Progenitor cell of endocrine pancreas (in vitro differentiated cells): ENCODE measurements at places on chromosomes 16 and 17.

- H3K4me1 ChIP-seq: no peaks in the 10 kb centered on the region
- no peak for DNase-seq
- H3K27me3 ChIP-seq: no peaks in the 10 kb centered on the region
- H3K36me3 ChIP-seq: peaks cover 3% of the 10 kb centered on the region
- H3K27ac ChIP-seq: no peak overlapping the region
- no peak overlapping the region for H3K4me3 ChIP-seq
These were observed 13.1 kb downstream of the CTU2 start for GRCh38 chr16:88719267-88719932.

GRCh38 chr17:36768394-36768793, 167.0 kb downstream of the MRM1 start:
- H3K4me3 ChIP-seq: no peak overlapping the region
- DNase-seq: no peak
- no peaks in the 10 kb centered on the region for H3K36me3 ChIP-seq
- peaks cover 27% of the 10 kb centered on the region for H3K4me1 ChIP-seq

DNA sequence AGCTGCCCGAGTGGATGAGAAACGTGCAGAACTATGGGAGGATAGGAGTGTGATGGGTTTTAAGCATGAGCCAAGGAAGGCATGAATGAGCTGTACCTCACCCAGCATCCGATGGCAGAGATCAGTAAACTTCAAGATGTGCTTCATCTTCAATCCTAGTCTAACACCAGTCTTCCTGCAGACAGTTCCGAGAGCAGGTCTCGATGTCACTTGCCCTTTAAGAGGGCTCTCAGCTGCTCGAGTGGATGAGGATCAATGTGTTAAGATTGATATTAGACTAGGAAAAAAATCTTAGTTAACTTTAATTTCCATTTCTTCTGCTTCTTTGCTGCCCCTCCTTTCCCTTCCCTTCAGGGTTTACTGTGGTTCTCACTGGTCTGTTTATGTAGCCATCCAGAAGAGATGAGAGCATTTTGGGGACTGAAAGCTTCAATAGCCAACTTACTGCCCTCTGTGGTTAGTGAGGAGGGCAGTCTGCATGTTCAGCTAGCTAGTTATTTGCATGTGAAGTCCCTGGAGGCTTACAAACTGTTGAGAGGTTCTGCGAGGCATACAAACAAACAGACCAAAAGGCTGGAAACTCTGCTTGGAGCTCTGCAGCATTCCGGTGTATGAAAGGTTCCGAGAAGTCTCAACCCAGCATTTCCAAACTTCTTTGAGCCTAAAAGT, 15.3 kb downstream of the KLHL36 start:
- no peak for DNase-seq
- H3K4me1 ChIP-seq: peaks cover 6% of the 10 kb centered on the region

GRCh38 chr16:51210087-51210486, 59.0 kb upstream of the SALL1 start:
- no peak for DNase-seq
- H3K27me3 ChIP-seq: peaks cover 14% of the 10 kb centered on the region
- no peak overlapping the region for H3K4me3 ChIP-seq
- H3K4me1 ChIP-seq: peaks cover 1% of the 10 kb centered on the region
- H3K36me3 ChIP-seq: peaks cover 2% of the 10 kb centered on the region

DNA sequence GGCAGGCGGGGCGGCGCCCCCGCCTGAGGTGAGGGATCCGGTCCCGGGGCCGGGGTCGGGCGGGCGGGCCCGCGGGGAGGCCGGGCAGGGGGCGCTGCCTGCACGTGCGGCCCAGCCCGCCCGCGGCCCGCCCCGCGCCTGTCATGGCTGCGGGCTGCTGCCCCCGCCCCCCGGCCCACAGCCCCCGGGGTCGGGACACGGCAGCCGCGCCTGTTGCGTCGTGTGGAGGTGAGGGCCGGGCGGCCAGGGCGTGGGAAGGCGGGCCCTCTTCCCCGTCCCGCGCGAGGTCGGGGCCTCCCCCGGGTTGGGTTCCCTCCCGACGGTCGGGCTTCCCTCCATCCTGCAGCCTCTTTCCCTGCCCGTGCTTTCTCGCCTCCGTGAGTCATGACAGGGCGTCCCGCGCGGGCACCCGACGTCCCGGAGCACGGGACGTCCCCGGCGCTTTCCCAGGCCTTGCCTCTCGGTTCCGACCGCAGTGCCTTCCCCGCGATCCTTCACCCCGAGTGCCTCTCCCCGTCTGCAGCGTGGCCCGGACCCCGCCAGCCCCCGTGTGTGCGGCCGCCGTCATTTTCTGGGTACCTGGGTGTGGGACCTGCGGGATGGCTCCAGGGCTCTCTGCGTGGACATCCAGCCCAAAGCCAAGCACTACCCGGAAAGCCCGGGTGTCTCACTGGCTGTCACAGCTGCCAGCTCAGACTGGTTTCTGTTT, 76.7 kb downstream of the CHD9 start:
- DNase-seq: peak; percentile 37
- H3K27me3 ChIP-seq: no peaks in the 10 kb centered on the region
- peaks cover 15% of the 10 kb centered on the region for H3K4me1 ChIP-seq
- H3K4me3 ChIP-seq: peak overlapping the region; percentile 85

- H3K27ac ChIP-seq: no peak overlapping the region
- no peaks in the 10 kb centered on the region for H3K36me3 ChIP-seq
- peaks cover 4% of the 10 kb centered on the region for H3K4me1 ChIP-seq
- DNase-seq: no peak
- H3K27me3 ChIP-seq: peaks cover 25% of the 10 kb centered on the region
These were observed 74.1 kb downstream of the NT5M start for GRCh38 chr17:17377071-17377967.

GRCh38 chr16:85395913-85396878, 216.9 kb upstream of the GSE1 start:
- H3K36me3 ChIP-seq: no peaks in the 10 kb centered on the region
- H3K27me3 ChIP-seq: peaks cover 15% of the 10 kb centered on the region

- H3K4me1 ChIP-seq: peaks cover 63% of the 10 kb centered on the region
- no peak overlapping the region for H3K4me3 ChIP-seq
- peaks cover 3% of the 10 kb centered on the region for H3K36me3 ChIP-seq
- DNase-seq: no peak
- H3K27me3 ChIP-seq: no peaks in the 10 kb centered on the region
These were observed 334.5 kb downstream of the SEC14L1 start for GRCh38 chr17:77475016-77475976.

DNA sequence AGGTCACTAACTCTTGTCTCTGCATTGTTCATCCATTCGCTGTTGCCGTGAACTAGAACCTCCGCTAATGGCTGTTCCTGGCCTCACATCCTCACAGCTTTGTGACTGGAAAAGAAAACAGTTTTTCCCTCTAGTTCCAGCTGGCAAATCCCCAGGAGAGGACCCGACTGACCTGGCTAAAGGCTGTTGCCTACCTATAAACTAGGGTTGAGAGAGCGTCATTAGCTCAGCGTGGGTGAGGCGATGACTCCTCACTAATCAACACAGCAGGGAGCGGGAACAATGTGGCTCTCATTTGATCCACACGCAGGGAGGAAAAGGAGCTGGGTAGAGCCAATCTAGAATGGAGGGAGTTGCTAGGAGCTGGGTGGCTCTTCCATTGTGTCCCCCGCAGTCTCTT, 282.1 kb upstream of the IRX5 start:
- H3K36me3 ChIP-seq: no peaks in the 10 kb centered on the region
- H3K4me1 ChIP-seq: peaks cover 20% of the 10 kb centered on the region
- no peak overlapping the region for H3K4me3 ChIP-seq
- no peak overlapping the region for H3K27ac ChIP-seq

GRCh38 chr17:61449707-61450640, 2.2 kb upstream of the TBX4 start:
- H3K27me3 ChIP-seq: peaks cover 80% of the 10 kb centered on the region
- no peak for DNase-seq
- H3K36me3 ChIP-seq: no peaks in the 10 kb centered on the region

GRCh38 chr16:57260294-57260929, 15.4 kb downstream of the ARL2BP start:
- DNase-seq: no peak
- no peaks in the 10 kb centered on the region for H3K27me3 ChIP-seq
- no peak overlapping the region for H3K4me3 ChIP-seq
- peak overlapping the region; percentile 76 for H3K27ac ChIP-seq
- no peaks in the 10 kb centered on the region for H3K36me3 ChIP-seq

DNA sequence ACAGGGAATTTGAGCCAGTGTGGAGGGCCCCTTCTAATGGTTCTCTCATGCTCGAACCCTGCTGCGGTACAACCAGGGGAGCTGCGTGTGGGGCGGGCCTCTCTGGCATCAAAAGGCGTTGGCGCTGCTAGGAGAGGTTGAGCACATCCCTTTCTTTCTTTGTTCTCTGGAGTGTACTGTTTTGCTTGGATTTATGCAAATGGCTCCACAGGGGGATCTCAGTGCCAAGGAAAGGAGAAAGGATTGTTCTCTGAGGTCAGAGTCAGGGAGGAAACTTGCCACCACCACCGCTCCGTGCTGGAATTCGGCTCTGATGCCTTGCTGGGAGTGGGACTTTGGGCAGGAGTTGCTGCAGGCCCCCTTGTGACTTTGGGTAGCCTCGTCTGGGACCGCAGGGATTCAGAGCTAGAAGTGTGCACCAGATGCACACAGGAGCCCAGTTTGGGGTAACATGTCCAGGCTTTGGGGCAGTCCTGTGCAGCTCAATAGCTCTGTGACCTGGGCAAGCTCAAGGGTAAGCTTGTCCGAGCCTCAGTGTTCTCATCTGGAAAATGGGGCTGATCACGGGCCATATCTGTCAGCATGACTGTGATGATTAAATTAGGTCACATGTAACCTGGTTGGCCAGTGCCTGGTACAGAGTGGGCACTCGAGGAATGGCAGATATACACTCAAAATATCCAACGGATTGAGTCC, 353.0 kb upstream of the EEF2KMT start:
- H3K36me3 ChIP-seq: no peaks in the 10 kb centered on the region
- no peaks in the 10 kb centered on the region for H3K4me1 ChIP-seq
- peaks cover 70% of the 10 kb centered on the region for H3K27me3 ChIP-seq
- no peak for DNase-seq

DNA sequence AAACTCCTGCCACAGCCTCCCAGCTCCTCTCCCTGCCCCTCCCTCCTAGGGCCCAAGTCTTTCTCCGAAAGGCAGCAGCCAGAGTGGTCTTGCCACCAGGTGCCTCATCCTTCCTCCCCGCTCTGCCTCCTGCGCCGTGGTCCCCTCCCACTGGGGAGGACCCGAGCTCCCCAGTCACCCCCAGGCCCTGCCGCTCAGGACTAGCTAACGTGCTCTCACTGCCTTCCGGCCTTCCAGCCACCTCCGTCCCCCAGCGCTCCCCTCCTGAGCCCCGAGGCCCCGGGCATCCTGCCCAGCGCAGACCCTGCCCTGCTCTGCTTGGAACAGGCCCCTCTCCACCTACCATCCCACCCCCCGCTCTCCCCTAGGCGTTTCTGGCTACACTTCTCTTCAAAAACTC, 19.4 kb upstream of the COL1A1 start:
- no peaks in the 10 kb centered on the region for H3K36me3 ChIP-seq
- H3K4me1 ChIP-seq: peaks cover 18% of the 10 kb centered on the region
- H3K27ac ChIP-seq: no peak overlapping the region
- peaks cover 3% of the 10 kb centered on the region for H3K27me3 ChIP-seq
- no peak for DNase-seq

GRCh38 chr16:30350134-30350871, 4.8 kb downstream of the CD2BP2 start:
- H3K27ac ChIP-seq: no peak overlapping the region
- H3K27me3 ChIP-seq: no peaks in the 10 kb centered on the region
- H3K4me3 ChIP-seq: no peak overlapping the region
- no peak for DNase-seq
- H3K36me3 ChIP-seq: peaks cover 19% of the 10 kb centered on the region

- no peaks in the 10 kb centered on the region for H3K36me3 ChIP-seq
- no peak overlapping the region for H3K4me3 ChIP-seq
- H3K27ac ChIP-seq: no peak overlapping the region
- H3K27me3 ChIP-seq: peaks cover 27% of the 10 kb centered on the region
- DNase-seq: no peak
These were observed 5.1 kb upstream of the SOX8 start for GRCh38 chr16:976389-976931.

- H3K4me1 ChIP-seq: no peaks in the 10 kb centered on the region
- H3K27ac ChIP-seq: no peak overlapping the region
- H3K27me3 ChIP-seq: peaks cover 27% of the 10 kb centered on the region
These were observed 116.6 kb downstream of the CBLN1 start for GRCh38 chr16:49165025-49165424.

- peaks cover 54% of the 10 kb centered on the region for H3K27me3 ChIP-seq
- H3K4me1 ChIP-seq: no peaks in the 10 kb centered on the region
- DNase-seq: no peak
- no peak overlapping the region for H3K4me3 ChIP-seq
- no peaks in the 10 kb centered on the region for H3K36me3 ChIP-seq
These were observed 16.2 kb downstream of the BEAN1 start for GRCh38 chr16:66443269-66443652.

GRCh38 chr16:10881479-10882030, 4.6 kb downstream of the CIITA start:
- DNase-seq: no peak
- H3K27ac ChIP-seq: no peak overlapping the region
- no peaks in the 10 kb centered on the region for H3K36me3 ChIP-seq
- H3K4me3 ChIP-seq: no peak overlapping the region

DNA sequence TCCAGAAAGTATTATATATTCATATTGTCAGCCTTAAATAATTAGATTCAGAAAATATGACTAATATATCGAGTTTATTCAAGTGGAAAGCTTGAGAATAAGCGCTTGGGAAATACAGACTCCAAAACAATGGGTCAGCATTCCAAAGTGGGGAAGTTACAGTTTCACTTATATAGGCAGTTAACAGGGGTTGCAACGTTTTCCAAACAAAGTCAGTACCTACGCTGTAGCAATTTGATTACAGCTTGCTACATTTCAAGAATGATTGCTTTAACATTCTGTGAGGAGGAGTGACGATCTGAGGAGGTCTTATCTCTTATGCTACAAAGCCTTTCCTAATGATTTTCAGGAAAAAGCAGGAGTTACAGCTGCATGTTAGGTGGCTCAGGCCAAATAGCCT, 34.2 kb upstream of the HS3ST3A1 start:
- H3K36me3 ChIP-seq: no peaks in the 10 kb centered on the region
- peaks cover 2% of the 10 kb centered on the region for H3K4me1 ChIP-seq
- no peaks in the 10 kb centered on the region for H3K27me3 ChIP-seq

DNA sequence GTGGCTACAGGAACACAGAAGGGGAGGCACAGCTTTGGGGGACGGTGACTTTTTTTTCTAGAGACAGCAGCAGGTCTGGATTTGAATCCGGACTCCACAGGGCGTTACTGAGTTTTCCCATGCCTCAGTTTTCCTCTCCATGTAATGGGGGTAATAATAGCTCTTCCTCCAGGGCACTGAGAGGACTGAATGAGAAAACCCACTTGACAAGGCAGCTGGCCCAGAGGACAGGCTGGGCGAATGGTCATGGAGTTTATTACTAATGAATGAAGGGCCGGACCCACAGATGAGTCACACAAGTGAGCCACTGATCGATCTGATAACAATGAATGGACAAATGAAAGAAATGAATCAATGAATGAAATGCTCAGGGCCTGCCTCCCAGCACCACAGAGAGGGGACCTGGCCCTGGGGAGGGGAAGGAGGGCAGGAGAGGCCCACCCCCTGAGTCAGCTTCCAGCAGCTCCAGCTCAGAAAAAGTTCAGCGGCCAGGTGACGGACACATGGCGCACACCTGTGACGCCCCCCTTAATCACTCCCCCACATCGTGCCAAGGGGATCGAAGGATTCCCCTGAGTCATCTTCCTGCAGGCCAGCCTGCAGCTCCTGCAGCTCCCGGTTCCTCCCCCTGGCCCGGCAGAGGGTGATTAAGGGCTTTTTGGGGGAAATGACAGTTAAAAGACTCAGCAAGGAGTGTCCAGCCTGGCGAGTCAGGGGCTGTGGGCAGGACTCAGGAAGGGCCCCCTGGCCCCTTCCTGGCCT, 54.3 kb downstream of the SOCS1 start:
- no peaks in the 10 kb centered on the region for H3K36me3 ChIP-seq
- no peak overlapping the region for H3K4me3 ChIP-seq
- peaks cover 15% of the 10 kb centered on the region for H3K4me1 ChIP-seq
- H3K27ac ChIP-seq: peak overlapping the region; percentile 76
- peaks cover 21% of the 10 kb centered on the region for H3K27me3 ChIP-seq

GRCh38 chr16:57788252-57788841, 13.9 kb downstream of the KIFC3 start:
- peaks cover 10% of the 10 kb centered on the region for H3K36me3 ChIP-seq
- H3K4me1 ChIP-seq: no peaks in the 10 kb centered on the region
- H3K27ac ChIP-seq: no peak overlapping the region
- H3K4me3 ChIP-seq: no peak overlapping the region
